NCI-H345 (cell line): ENCODE measurements at places on chromosomes 11 and 22.

GRCh38 chr22:40118979-40119378, 58.7 kb upstream of the TNRC6B start:
- DNase-seq: no peak

GRCh38 chr11:123580557-123581275, 73.7 kb downstream of the SCN3B start:
- peak; percentile 84 for DNase-seq

- DNase-seq: peak; percentile 31
Measured at GRCh38 chr11:3165152-3165705, at the start of gene OSBPL5. Gene OSBPL5 (minus strand): TSS chr11:3165310. CDS start chr11:3129148, 36,162 bp downstream.

- peak; percentile 87 for DNase-seq
Measured at GRCh38 chr11:95068549-95068948, 1.8 kb downstream of the SRSF8 start.

DNA sequence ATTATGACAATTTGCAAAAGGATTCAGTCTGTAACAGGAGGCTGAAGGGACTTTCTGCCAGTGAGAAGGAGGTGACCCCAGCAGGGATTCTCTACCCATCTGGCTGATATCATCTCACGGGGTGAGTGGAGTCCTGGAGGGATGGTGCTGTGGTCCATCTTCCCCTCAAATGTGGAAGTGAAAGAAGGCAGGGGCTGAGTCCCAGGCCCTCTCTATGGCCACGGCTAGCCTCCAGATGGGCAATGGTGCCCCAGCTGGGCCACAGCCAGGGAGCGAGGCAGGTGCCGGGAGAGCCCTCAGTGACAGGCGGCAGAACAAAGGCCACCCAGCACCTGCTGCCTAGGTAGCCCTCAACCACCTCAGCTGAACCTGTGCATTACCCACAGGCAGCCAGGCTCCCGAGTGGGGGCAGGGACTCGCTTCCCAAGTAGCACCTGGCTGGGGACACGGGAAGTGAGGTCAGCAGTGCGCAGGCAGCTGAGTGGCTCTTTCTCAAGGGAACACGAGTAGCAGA, 6.7 kb downstream of the NECTIN1 start:
- peak; percentile 83 for DNase-seq

GRCh38 chr22:50018608-50019285, 6.2 kb upstream of the IL17REL start:
- no peak for DNase-seq

DNA sequence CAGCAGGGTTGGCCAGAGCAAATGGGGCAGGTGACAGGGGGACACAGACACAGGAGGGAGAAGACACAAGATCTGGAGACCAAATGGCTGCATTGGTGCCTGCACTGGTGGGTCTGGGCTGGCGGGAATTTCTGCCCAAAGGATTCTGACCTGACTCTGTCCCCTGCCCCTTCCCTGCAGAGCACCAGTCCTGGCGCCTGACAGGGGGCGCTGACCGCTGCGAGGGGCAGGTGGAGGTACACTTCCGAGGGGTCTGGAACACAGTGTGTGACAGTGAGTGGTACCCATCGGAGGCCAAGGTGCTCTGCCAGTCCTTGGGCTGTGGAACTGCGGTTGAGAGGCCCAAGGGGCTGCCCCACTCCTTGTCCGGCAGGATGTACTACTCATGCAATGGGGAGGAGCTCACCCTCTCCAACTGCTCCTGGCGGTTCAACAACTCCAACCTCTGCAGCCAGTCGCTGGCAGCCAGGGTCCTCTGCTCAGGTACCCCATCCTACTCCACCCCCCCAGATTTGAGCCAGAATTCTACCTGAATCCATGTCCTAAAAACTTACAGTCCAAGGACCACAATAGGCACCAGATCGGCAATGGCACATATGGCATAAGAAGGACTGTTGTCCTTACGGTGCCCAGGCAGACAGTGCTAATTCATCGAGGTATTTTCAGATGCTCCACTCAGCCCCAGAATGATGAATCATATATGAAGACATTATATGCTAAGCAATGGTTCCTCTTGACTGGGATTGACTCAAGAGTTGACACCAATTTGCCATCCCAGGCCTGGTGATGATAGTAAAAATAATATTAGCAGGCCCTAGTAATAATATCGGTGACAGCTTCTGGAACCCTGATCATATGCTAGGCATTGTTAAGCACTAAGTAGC, 38.2 kb downstream of the CD6 start:
- DNase-seq: no peak

- no peak for DNase-seq
Measured at GRCh38 chr11:112856133-112856532, 105.1 kb upstream of the NCAM1 start.

GRCh38 chr22:25453557-25453956, 110.9 kb upstream of the GRK3 start:
- no peak for DNase-seq

GRCh38 chr22:31538815-31539214, 42.5 kb downstream of the SFI1 start:
- DNase-seq: no peak

DNA sequence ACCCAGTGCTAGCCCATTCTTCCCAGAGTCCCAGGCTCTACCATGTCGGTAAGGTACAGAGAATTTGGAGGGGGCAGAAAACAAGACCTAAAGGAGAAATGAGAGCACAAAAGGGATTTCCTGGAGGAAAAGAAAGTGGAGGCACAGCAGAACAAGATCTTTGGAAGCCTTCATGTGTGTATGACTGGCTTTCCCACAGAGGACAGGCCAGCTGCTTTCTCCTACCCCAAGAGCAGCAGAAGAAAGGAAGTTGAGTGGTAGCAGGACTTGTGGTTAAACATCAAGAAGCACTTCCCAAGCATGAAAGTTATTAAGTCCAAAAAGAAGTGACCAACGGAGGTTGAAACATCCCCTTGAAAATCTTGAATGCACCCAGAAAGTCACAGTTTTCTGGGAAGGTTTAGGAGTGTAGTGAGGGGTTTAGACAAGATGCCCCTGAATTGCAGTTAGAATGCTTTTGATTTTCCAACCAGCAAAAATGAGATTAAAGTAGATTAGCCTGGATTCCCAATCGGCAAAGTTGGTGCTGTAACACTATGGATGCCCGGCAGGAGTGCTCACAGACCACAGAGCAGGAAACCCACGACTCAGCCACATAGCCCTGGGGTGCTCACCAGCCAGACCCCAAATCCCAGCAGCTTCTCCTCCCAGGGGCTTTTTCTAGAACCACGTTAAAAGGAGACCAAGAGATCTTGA, 608 bp downstream of the TMPRSS13 start:
- no peak for DNase-seq

- DNase-seq: no peak
Measured at GRCh38 chr11:133597236-133597635, 64.9 kb upstream of the OPCML start.

GRCh38 chr22:29217827-29218757, 12.4 kb downstream of the EMID1 start:
- DNase-seq: no peak

- DNase-seq: peak; percentile 23
Measured at GRCh38 chr22:47623763-47624148, 861.3 kb downstream of the TBC1D22A start.

DNA sequence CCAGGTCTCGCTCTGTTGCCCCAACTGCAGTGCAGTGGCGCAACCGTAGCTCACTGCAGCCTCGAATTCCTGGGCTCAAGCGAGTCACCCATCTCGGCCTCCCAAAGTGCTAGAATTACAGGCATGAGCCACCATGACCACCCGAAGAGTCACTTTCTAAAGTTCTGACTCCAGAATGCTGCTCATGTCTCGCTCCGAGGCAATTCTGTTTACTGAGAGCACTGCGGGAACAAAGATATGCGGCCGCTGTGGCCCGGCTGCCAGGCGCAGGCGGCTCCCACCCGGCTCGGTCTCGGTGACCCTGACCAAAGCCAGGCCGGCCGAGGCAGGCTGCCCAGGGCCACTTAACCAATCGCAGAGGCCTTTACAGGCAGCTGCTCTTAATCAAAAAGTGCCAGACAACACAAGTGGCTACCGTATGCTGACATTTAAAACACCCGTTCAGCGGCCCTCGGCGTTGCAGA, 78.7 kb downstream of the PHF21B start:
- DNase-seq: no peak

DNA sequence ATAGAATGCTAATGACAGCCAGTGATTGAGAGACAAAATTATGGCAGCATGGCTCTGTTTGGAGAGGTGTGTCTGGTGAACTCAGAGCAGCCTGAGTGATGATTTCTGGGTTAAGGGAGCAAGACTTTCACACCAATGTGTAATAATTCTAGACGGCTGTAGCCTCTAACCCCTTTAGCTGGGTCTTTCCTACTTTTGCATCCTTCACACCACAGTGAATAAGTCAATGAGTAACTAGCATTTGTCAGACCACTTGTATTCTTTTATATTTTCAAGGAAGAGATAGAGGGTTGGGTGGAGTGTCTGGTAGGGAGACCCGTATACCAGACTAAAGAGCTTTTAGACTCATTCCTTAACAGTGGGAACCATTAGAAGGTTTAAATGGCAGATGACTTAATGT, 50.4 kb downstream of the ATXN10 start:
- no peak for DNase-seq

GRCh38 chr22:38347944-38348750, 30.9 kb upstream of the CSNK1E start:
- no peak for DNase-seq

GRCh38 chr11:132357811-132358572, 987.6 kb downstream of the NTM start:
- no peak for DNase-seq

GRCh38 chr11:68523033-68523432, 62.5 kb downstream of the PPP6R3 start:
- no peak for DNase-seq

GRCh38 chr22:27719535-27720227, 81.9 kb downstream of the MN1 start:
- peak; percentile 47 for DNase-seq

GRCh38 chr22:19550382-19550781, 26.2 kb upstream of the CLDN5 start:
- DNase-seq: no peak

GRCh38 chr11:67248653-67249052, 17.6 kb upstream of the GRK2 start:
- DNase-seq: no peak

DNA sequence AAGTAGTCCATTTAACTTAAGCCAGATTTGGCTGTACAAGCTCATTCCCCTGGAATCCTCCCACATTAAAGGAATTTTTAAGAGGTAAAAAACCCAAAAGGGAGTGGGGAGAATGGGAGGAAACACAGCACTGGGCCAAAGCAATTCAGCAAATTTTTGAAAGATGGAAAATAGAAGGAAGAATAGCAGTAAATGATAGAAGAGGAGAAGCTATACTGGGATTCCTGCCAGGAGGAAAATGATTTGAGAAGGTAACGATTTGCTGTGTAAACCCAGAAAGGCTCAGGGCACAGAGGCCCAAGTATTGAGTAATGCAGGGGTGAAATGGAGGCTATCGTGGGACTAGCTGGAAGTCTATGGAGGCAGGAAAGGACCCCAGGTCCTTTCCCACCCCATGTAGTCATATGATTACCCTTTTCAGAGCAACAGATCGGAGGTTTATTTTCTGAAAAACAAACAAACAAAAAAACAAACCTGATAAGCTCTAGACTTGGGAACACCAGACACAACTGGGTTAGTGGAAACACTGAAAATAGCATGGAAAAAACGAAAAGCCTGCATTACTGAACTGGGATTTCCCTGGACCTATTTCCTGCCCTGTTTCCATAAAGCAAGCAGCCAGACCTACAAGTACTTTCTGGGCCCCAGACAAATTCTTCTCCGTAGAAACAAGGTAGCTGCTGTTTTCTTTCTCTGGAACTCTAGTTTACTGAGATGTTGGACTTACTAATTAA, 140.0 kb downstream of the SWAP70 start:
- no peak for DNase-seq

DNA sequence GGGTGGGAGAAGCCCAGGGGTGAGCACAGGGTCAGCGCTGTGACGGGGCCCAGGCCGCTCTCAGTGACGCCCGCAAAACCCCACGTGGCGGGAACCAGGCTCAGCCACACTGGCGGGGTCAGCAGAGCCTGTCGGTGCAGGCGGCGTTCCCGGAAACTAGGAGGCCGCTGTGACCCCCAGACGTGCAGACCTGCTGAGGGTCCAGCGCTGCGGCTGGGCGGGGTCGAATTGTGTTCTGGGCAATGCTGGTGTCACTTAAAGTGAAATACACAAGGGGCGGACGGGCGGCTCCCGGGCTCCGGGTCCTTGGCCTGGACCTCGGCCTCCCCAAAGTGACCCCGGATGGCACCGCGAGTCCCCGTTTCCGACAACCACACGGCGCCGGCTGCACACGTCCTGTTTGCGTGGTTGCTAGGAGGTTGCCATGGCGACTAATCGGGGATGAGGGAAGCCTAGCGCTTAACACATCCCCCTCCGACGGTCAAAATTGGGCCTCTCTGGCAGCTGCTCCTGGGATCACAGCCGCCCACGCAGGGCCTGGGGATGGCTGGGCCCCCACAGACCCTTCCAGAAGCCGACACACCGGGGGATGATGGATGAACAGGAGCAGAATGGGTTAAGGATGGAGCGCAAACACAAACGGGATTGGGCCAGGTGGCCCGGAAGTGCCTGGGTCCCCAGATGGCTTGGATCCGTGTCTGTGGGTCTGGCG, 81.7 kb upstream of the PRR5 start:
- DNase-seq: no peak

DNA sequence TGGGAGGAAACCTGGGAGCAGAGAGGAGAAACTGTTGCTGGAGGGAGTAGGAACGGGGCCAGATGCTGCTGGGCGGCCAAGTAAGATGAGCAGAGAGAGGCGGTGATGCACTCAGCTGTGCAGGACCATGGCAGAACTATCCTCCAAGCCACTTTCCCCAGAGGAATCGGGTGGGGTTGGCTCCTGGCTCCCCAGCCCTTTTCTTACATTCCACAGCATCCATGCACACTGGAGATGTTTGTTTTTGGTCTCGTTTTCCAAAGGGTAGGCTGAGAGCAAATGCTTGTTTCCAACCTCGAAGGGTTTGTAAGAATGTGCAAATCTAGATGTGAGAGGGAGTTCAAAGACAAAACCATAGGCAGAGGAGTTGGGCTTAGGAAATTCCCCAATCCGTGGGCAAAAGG, 73.2 kb downstream of the DBX1 start:
- no peak for DNase-seq

GRCh38 chr22:38461414-38462081, 6.3 kb upstream of the KDELR3 start:
- peak; percentile 86 for DNase-seq

DNA sequence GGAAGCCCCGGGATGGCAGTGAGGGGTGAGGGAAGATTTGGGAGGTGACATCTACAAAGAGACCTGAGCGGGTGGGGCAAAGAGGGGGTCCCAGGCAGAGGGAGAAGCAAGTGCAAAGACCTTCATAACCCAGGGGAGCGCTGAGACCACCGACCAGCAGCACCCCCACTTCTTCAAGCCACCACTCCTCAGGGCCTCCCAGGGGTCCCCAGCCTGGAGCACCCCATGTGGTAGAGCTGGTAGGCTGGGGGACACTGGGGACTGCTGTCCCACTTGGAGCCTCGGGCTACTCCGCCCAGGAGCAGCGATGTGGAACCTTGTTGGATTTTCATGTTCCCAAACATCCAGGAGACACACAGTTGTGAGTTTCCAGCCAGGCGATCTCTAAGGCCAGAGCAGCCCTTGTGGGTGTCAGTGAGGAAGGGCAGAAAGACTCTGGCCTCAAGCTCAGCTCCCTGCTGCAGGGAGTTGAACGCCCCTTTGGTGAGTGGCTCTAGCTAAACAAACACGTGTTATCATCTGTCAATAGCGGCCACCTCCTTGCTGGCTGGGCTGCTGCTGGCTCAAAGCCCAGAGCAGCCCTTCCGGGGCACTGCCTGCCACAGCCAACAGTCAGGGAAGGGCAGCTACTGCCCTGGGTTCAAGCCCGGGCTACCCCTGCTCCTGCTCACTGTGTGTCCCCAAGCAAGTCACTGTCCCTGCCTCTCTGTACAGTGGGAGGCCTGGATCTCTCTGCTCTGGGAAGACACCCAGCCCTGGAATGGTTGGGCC, 25.7 kb upstream of the CHKA start:
- peak; percentile 82 for DNase-seq
